ENCODE measurements at places on chromosomes 11 and 22. TPM values are rescaled to one million over a fixed set of nuclear protein-coding genes. Genes with fewer than 3 reads are reported as not detected.
A peak's percentile ranks its signal among the peaks of the same experiment; 100 is the strongest.

Gene RAG2
- not detected for total RNA-seq

Gene TMA7B
- 12.0 TPM for total RNA-seq

Gene KCNJ5
- total RNA-seq: not detected

Gene HTATIP2
- total RNA-seq: 7.5 TPM

Gene STK33
- total RNA-seq: 1.1 TPM

Gene TRABD
- 187 TPM for total RNA-seq

Gene PLET1
- total RNA-seq: not detected

Gene MYBPC3
- not detected for total RNA-seq

Gene NLRP6
- total RNA-seq: 24.8 TPM

Gene CASP1
- total RNA-seq: 11.3 TPM

Gene MALAT1
- 25,886 TPM for total RNA-seq

Gene ZNF143
- 13.4 TPM for total RNA-seq

Gene NTM
- total RNA-seq: not detected

- no peak for DNase-seq
These were observed 109.4 kb upstream of the RCN1 start for GRCh38 chr11:31981457-31981856.

- no peak for DNase-seq
These were observed 401.6 kb downstream of the BUD13 start for GRCh38 chr11:116371146-116371545.

- no peak for DNase-seq
These were observed 494.5 kb downstream of the BRD1 start for GRCh38 chr22:49333206-49333605.

GRCh38 chr11:70522309-70522592, 123.9 kb downstream of the CTTN start:
- no peak for DNase-seq

DNA sequence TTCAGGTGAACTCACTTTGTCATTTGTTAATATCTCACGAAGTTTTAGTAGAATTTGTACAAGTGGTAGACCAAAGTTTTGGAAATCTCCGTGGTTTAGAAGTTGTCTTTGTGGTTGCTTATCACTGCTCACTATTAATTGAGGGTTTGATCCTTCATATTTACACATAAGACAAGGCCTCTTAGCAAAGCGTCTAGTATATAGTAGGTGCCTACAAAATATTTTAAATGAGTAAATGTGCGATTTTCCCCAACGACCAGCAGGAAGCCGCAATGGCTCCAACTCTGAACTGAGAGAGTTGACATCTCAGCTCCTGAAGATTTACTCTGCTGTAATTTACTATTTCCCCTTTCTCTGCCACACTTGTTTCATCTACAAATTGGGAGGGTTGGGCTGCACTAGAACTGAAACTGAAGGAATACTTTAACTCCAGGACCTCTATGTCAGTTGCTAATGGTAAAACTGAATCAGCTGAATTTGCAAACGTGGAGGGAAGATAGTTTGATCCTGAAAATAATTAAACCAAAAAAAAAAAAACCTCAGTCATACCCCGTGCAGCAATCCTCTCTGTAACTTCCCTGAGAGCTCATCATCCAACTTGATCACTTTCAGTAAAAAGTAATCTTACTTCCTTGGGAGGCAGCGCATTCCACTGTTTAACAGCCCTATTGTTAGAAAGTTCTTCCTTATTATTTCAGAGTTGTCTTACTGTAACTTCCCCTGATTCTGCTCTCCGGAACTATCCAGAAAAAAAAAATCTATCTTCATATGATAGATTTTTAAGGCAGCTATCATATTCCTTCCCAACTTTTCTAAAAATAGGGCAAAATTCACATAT, 1.3 kb upstream of the SBF2 start:
- DNase-seq: peak; percentile 27

DNA sequence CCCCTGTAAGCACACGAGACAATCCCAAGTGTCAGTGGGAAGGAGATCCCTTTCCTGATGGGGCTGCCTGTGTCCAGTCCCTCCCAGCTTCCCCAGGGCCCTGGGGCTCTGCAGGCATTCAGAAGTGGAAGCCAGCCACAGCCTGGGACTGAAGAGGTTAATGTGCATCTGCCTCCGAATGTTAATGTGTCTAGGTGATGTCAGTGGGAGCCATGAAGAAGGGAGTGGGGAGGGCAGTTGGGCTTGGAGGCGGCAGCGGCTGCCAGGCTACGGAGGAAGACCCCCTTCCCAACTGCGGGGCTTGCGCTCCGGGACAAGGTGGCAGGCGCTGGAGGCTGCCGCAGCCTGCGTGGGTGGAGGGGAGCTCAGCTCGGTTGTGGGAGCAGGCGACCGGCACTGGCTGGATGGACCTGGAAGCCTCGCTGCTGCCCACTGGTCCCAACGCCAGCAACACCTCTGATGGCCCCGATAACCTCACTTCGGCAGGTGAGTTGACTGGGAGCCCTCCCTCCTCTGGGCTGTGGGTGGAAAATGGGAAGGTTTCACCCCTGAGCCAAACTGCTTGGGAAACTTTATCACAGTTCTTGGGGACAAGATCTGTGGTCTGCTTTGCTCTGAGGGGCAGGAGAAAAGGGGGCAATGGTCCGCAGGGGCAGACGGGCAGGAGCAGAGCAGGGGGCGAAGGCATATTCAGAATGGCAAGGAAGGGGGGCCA, at the start of gene MCHR1:
TSS of gene MCHR1 (plus strand) at position 236 of the 715 bp plus-strand sequence. CDS start at position 405, 169 bp downstream.
- no peak for DNase-seq

- DNase-seq: no peak
These were observed 7.4 kb upstream of the VSIG10L2 start for GRCh38 chr11:125938418-125938817.

DNA sequence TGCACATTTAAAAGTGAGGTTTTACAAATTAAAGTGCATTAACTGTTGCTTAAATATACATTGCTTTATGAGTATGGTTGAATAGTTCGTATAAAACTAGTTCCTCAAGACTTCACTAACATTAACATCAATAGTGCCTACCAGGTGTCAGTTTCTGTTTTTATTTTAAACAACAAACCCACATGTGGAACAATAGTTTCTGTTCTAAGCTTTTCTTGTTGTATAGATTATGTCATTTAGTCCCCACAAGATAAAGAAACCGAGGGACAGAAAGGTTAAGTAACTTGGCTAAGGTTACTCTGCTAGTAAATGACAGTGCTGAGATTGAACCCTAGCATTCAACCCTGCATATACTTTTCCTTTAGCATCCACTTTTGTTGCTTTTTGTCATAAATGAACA, 41.4 kb upstream of the ST14 start:
- no peak for DNase-seq

GRCh38 chr11:13118194-13118593, 109.1 kb downstream of the RASSF10 start:
- no peak for DNase-seq

DNA sequence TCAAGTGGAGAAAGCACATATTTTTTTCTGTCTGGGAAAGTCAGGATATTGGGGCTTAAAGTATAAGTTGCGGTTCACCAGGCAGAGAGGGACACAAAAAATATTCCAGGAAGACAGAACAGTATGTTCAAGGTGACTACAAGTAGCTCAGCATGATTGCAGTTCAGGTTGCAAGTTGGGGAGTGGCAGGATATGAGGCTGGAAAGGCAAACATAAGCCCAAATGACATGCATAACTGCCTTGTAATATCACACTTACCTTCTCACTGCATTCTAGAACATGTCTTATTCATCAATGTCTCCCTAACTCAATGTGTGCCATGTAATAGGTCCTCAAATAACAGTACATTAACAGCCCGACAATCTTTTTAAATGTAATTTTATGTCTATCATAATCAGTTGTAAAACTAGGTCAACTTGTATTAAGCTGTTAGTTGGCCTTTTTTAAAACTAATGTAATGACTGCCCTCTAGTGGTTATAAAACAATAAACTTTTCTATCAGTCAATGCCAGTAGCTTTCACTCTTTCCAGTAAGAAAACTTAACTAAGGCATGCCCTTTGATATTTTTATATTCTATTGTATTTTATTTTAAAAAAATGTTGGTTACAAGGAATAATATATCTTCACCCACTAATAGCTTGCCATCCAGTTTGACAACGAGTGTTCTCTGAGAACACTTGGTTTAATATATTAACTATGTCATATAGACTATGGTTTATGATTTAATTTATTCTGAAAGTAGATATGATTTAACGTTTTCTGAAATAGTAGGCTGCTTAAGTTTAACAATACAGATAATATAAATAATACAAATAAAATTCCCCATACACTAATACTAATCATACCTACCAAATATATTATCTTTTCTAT, 39.4 kb upstream of the CFAP300 start:
- no peak for DNase-seq

DNA sequence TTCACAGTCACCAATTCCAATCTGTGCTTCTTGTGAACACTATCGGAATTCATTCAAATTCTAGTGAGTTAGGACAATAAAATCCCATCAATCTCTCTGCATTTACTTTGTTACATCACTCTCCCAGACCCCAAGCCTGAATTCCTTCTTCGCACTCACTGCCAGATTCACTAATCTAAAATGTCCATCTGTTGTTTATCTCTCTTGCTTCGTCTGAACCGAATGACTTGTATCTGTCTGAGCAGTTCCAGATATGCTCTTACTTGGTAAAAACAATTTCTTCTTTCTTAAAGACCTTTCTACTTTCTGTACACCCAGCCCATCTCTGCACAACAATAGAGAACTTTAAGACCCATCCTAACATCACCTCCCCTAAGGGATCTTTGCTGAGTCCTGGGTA, 7.0 kb downstream of the MMP10 start:
- no peak for DNase-seq

DNA sequence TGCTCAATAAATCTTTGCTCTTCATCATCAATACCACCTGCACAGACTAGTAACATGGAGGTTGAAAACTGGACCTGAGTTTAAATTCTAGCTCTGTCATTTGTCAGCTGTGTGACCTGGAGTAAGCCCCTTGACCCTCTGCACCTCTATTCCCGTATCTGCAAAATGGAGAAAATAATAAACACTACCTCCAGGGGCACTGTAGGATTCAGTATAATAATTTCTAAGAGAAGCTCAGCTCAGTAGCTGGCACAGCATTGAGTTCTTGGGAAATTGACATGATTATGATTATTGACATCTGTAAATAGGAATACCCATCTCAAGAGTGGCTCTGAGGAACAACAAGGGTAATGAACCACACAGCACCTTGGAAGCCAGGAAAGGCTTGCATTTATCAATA, 78.4 kb downstream of the MN1 start:
- DNase-seq: no peak

GRCh38 chr22:31956360-31956759, 12.0 kb downstream of the YWHAH start:
- no peak for DNase-seq

GRCh38 chr11:111285189-111286091, 12.9 kb upstream of the POU2AF3 start:
- DNase-seq: no peak

DNA sequence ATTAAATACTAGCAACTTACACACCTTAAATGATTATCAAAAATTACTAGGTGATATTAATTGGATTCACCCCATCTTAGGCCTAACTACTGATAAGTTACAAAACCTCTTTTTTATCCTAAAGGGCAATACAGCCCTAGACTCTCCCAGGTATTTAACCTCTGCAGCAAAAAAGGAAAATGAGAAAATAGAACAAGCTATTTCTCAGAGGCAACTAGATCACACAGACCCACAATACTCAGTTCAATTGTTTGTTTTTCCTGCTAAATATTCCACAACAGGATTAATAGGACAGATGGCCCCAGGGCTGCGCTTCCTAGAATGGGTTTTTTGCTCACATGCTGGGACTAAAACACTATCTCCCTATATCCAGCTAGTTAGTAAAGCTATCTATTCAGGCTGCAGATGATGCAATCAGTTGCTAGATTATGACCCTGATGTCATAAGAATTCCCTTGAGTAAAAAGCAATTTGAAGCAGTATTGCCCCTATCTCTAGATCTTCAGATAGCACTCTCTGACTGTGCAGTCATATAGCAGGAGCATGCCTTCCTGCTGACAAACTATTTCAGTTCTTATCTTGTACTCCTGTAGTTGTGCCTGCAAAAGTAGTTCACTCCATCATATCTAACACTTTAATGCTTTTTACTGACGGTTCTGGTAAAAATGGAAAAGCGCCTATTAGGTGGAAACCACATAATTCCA, 1595.5 kb upstream of the TENM4 start:
- no peak for DNase-seq

DNA sequence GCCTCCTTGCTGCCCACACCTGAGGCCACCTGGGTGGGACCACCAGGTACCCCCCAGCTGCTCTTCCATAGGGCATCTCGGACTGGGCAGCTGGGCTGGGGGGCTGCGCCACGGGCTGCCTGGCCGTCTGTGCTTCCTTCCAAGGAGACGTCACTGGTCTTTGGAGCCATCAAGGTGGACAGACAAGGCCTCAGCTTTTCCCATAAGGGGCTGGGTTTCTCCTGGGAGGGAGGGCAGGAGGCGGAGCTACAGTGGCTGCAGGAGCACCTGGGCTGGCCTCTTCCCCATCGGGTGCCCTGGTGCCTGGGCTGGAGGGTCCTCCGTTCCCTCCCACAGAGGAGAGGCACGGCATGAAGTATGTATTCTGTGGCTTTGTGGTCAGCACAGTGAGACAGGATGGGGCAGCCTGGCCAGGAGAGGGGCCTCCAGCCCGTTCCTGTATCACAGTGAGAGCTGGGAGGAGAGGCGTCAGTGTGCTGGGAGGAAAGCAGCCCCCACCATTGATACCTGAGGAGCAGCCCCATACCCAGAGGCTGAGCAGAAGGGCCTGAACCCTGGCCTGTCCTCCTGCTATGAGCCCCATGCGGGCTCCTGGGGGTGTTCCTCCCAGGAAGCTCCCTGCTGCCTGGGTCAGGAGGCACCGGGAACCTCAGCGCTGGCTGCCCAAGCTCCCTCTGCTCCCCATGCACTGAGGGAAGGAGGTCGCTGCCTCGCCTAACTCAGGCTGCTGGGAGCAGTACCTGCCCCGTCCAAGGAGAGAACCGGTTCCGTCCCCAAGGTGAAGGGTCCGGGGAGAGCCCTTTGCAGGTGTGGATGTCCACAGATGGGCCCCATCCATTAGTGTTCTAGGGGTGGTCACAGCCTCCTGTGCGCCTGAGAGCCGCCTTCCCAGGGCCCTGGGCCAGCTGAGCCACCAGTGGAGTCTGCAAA, 1075.0 kb downstream of the BRD1 start:
- DNase-seq: no peak

All from CD8-positive, alpha-beta T cell (primary cell).